Stimulated activated memory B cell treated with anti-CD40 and anti-IgM and Interleukin-4, amounts not matched to agents 10 μg/mL and 1 μg/mL and 100 μg/mL, for 72 hours (primary cell): ENCODE measurements at places on chromosomes 1 and 21.

GRCh38 chr1:10171105-10171767 lies 39.1 kb upstream of the KIF1B start:
- no peak for ATAC-seq

DNA sequence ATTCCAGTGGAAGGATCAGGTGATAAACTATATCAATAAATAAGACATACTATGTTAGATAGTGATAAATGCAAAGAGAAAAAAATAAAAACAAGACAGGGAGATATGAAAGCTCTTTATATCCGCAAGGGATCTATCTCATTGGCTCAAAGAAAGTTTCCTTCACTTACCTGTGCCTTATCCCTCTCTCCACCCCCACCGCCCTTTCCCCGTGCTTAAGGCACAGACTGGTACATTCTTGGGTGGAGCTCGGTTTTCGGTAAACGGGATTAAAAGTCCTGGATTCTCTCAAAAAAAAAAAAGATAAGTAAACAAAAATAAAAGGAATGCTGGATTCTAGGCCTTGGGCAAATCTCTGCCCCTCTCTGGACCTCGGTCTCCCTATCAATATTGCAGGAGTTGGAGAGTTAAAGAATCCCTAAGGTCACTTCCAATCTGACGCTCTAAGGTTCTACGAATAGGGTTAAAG lies 593 bp upstream of the DNAJC16 start:
- ATAC-seq, result no peak

DNA sequence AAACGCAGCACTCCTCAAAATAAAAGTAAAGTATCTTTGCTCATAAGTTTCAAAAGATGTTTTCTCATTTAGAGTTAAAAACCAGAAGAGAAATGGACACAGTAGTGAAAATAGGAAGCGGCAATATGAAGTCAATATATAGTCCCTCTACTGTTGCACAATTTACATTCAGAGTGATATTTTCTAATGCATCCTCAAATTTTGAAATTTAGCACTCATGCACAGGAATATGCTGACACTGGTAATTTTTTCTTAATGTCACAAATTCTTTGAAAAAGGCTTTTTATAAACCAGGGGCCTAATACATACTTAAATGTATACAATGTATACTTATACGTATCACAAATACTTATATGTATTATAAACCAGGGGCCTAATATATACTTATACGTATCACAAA lies 19.5 kb downstream of the ST7L start:
- ATAC-seq, result no peak

- no peak for ATAC-seq
Observed at GRCh38 chr1:82604524-82604923, 803.8 kb downstream of the ADGRL2 start.

- ATAC-seq, result no peak
Observed at GRCh38 chr1:84489766-84490165, 10.7 kb downstream of the RPF1 start.

- ATAC-seq, result no peak
Observed at GRCh38 chr1:244092293-244092963, 41.3 kb downstream of the ZBTB18 start.

DNA sequence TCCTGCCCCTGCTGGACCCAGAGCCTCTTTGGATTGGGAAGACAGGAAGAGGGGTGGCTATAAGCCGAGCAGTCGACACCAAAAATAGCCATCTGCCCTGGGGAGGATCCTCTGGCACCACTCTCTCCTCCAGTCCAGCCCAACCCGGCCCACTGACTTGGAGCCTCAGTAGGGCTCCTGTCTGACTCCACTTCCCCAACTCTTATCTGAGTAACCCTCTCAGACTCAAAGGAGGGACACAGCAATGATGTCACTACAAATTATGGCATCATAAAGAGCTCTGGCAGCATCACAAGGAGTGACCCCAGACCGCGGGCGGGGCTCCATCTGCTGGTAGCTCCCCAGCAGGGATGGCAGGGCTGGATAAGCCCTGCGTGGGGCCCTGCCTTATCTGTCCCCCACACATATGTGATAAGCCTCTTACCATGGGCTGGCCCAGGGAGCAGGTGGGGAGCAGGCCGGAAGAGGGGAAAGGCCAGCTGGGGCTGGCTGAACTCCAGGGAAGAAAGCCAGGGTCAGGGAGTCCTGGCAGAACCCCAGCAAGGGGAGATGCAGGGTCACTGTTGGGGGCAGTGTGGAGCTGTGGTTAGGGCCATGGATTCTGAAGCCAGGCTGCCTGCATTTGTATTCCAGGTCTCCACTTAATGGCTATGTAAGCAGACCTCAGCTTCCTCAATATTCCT lies 4.6 kb upstream of the SLC6A9 start:
- no peak for ATAC-seq

- no peak for ATAC-seq
Observed at GRCh38 chr1:211948377-211948776, 87.0 kb downstream of the INTS7 start.

GRCh38 chr1:4055294-4055967 lies 155.4 kb upstream of the C1orf174 start:
- no peak for ATAC-seq

DNA sequence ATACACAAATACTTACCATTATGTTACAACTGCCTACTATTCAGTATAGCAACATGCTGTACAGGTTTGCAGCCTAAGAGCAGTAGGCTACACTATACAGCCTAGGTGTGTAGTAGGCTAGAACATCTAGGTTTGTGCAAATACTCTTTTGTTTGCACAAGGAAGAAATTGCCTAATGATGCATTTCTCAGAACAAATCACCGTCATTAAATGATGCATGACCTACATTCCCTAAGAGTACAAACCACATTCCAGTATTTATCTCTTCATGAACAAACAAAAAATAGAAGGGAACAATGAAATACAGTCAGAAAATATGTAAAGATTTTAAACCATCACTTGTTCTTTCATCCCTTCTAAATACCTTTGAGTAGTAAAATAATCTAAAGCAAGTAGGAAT lies 109.7 kb upstream of the HP1BP3 start:
- no peak for ATAC-seq

DNA sequence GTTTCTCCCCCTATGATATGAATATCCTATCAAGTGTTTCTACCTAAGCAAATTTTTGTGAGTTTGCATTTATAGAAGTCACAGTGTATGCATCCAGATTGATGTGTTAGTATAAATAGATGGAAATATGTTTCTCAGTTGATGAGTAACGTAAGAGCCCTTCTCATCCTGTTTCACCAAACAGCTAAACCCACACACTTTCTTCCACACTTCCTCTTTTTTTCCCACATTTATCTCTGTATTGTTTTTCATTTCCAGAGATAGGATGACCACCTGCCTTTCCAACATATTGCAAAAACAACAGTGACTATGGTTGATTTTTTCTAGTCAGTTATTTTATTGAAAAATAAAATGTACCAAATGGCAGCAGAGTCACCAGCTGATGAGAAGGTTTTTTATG lies 490.1 kb downstream of the NEGR1 start:
- no peak for ATAC-seq

- ATAC-seq, result no peak
Observed at GRCh38 chr1:48492392-48492791, 20.4 kb upstream of the SPATA6 start.

DNA sequence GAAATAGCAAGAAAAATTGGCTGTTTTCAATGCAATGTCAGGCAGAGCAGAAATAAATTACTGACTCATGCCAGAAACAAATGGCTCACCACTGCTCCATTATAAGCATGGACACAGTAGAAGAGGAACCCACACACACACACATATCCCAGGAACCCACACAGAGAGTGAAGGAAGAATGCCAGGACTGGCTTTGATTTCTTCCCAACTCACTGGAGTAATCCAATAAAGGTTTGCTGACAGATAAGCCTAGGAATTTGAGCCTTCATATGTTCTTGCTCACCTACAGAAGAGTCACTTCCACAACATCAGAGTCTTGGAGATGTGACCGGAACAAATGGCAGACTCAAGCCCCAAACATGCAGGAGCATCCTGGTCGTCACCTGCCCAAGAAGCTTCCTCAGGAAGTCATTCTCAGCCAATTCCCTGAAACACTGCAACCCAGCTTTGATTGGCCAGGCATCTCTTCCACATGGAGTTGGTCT lies 2.2 kb downstream of the SH3BP5L start:
- ATAC-seq, result no peak

DNA sequence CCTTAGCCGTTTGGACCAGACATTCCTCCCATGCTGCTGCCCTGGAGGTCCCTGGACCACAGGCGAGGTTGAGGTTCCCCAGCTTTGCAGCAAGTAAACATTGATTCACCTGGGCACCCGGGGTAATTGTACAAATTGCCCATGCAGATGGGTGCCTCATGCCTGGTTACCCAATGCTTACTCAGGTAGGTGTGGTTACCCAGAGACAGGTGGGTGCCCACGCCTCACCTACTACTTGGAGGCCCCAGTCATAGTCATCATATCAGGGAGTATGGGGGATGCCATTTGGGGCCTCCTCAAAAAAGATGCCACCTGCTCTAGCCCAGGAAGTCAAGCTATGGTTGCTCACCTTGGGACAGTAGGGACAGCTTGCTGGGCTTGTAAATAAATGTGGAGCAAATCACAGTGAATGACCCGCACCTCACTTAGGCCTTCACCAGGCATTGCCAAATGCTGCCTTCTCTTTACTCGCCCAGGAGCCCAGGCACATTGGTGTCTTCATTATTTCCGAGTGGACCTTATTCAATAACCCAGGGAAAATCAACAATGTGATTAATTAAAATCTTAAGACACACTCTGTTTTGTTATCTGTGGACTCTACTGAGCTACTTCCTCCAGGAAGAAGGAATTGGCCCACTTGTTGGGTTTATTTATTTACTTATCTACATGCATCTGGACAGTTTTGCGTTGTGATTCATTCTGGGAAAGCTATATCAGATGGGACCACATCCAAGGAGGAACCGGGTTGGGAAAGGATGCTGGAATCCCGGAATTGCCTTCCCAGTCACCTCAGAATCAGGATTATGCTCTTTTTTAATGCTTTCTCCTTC lies 35.6 kb upstream of the GRHL3 start:
- ATAC-seq, result no peak

DNA sequence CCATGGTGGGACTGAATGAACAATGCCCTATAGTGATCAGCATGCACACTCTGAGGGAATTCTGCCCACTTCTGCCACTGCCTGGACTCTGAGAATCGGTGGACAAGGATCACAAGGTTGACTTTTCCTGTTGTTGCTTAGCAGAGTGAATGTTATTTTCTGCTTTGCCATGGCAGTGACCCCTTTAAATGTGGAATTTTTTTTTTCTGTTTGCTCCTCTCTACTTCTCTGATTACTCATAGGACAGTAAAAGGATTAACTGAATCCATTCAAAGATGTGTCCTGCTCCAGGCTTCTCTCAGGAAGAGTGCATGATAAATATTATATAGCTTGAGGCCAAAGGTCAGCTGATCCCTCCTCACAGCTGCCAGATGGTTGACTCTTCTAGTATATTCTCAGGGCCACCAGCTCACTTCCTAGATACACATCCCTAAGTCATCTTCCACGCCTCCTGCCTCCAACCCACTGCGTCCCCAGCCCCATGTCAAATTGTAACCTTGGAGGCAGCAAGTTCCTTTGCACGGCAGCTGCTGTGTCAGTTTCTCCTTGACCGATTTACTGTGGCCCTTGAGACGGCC lies 74.0 kb upstream of the RALGPS2 start:
- no peak for ATAC-seq
